ENCODE measurements at places on chromosomes 5 and 9.

- no peak for DNase-seq
These were observed 180.3 kb downstream of the C9orf152 start for GRCh38 chr9:110027671-110028081.

DNA sequence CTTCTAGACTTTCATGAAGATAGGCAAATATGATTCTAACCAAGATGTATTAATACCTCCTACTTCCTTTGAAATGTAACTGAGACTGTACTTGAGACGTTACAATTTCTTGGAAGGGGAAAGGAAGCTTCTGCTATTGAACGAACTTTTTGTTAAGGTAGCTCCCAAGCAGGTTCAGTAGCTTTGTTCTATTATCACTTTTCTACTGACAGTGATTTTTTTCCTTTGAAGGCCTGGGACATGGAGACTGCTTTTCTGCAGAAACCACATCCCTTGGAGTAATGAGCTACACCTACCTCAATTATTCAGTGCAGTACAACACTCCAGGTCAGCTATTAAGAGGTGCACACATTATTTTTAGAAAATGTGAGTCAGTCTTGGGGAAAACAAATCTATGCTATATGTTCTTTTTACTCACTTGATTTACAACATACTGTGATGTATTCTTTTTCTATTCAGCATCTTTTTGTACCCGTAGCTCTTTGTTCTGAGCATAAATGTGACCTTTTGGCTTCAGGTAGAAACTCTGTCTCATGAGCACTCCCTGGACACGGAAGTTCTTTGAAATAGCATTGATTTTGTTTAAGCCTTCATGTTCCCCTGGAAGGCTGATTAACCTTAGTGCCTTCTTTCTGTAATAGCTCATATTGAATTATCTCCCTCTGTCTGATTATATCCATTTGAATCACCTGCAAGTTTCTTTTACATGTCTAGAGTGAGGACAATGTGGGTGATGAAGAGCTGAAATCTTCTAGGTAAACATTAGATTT is 56.5 kb upstream of the CDKN2B start:
- no peak for DNase-seq

GRCh38 chr9:121663591-121663990 is 12.2 kb downstream of the DAB2IP start:
- DNase-seq: no peak

DNA sequence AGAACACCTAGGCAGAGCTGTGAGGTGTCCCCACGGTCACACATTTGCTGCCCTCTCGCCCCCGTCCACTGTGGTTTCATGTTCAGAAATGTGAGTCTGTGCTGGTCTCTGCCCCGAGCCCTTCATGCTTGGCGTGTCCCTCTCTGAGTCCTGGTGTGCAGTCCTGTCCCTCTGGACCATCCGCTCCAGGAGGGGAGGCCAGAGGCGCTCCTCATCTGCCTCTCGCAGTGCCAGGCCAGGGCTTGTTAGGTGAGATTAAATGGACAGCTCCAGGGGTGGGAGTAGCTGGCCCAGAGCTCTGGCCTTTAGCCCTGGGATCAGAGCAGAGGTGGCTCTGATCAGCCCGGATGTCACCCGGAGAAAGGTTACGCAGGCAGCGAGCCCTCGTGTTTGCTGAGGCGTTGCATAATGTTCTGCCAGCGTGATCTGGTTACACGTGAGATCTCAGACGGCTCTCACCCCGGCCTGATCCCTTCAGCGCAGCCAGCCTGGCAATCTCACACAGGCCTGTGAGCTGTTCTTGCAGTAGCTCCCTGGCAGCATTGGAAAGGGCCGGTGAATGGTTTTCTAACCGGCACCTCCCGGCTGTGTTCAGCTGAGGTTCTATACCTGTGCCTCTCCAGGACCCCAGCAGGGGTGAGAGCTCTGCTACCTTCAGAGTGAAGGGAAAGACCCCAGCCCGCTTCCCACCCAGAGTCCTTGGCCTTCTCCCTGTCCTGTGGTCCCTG is 24.5 kb downstream of the PTGES2 start:
- DNase-seq: no peak

- DNase-seq: no peak
These were observed 64.9 kb downstream of the RALGPS1 start for GRCh38 chr9:126979461-126979860.

- DNase-seq: no peak
These were observed 300.0 kb downstream of the PDE4D start for GRCh38 chr5:59593439-59594007.

- no peak for DNase-seq
These were observed 87.8 kb downstream of the JAKMIP2 start for GRCh38 chr5:147694772-147695171.

GRCh38 chr9:31304576-31304975 is 1079.9 kb upstream of the ACO1 start:
- DNase-seq: no peak

DNA sequence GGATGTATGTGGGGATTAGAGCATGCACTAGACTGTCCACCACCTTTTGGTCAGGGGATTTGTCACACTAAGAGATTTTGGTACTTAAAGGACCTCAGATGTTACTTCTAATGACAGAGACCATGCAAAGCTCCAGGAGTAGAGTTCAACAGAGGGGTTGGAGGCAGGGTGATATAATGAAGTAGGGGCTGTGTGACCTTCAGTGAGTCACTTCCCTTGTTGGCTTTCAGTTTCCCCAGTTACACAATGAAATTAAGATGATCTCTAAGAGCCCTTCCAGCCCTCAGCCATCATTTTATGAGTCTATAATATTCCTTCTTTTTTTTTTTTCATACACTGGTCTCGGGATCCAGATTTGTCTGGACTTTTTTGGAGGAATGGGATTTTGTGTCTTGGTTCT is 26.8 kb downstream of the GLRA1 start:
- no peak for DNase-seq

DNA sequence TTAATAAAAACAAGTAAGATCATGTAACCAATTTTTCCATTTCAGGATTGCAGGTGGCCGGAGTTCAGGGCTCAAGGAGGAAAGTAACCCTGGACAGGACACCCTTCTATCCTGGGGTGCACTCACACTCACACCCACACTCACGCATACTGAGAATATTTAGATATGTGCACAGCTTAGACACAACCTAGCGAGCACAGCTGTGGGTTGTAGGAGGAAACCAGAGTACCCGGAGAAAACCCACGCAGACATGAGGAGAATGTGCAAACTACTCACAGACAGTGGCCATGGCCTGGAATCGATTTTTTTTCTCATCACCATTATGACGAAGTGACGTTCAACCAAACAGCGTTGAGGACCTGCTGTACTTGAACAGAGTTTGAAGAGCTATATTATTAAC is 4.5 kb upstream of the EFNA5 start:
- DNase-seq: no peak

DNA sequence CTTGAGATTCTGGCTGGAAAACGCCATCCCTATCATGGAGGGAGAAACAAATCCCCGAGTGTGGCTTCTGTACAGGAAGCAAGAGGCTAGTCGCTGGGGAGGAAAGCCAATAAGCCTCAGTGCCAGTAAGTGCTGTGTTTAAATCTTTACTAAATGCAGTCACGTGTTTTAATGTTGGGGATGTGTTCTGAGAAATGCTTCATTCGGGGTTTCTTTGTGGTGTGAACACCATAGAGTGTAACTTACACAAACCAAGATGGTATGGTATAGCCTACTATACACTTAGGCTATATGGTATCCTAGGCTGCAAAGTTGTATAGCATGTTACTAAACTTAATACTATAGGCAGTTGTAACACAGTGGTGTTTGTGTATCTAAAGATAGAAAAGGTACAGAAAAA is 94.7 kb downstream of the GCNT1 start:
- DNase-seq: no peak

- no peak for DNase-seq
These were observed 146.5 kb upstream of the CDH6 start for GRCh38 chr5:31047007-31047406.

- DNase-seq: no peak
These were observed 30.6 kb upstream of the SMU1 start for GRCh38 chr9:33106827-33107621.

DNA sequence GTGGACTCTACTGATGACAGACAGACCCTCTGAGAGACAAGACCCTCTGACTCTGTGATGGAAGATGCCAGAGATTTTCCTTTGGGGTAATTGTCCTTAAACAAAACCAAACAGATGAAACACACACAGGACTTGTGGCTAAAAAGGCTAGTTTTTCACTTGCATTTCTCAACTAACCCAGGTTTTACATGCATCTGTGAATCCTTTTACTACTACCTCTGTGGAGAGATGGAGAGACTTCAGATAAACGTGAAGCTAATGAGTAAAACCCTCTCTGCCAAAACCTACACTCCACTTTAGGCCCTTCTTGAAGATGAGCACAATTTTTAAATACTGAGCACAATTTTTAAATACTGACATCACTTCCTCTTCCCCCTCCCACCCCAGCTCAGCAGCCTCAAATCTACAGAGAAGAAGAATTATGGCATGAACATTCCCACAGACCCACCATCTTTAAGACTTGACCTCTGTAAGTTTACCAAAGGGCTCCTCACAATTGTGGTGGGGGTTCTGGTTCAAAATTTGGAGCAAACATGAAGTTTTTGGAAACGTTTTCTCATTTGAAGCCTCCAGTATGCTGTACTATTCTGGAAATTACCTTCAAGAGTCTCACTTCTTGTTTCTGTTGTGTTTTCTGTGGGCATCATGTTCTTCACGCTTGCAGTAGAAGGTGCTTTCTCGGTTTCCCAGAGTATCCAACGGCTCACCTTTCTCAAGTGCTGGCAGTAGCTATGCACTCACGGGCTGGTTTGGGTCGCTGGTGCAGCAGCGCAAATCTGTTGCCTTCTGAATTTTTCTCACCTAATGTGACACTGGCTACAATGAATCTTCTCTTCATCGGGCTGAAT is 42.7 kb downstream of the ACER2 start:
- no peak for DNase-seq

- DNase-seq: no peak
These were observed 160.0 kb upstream of the GNA14 start for GRCh38 chr9:77807846-77808750.

DNA sequence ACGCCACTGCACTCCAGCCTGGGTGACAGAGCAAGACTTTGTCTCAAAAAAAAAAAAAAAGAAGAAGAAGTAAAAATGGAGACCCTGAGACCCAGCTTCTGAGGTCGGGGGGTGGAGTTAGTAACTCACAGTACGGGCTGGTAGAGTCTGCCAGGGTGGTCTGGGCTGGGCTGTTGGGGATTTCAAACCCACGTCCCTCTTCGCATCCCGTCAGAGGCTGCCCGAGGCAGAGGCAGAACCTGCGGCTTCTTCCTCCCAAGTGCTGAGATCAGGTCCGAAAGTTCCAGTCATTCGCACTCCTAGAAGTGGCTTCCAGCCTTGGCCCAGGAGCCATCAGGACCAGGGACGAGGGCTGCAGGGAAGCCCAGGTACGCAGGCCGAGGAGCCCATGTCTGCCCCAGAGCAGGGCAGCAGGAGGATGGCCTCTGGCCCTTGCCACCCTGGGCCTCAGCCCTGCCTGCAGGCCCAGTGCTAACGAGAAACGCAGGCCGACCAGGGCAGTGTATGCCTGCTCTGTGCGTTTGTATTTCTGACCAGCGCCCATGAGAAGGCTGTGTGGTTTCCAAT is 9.9 kb upstream of the SLC2A6 start:
- DNase-seq: no peak

DNA sequence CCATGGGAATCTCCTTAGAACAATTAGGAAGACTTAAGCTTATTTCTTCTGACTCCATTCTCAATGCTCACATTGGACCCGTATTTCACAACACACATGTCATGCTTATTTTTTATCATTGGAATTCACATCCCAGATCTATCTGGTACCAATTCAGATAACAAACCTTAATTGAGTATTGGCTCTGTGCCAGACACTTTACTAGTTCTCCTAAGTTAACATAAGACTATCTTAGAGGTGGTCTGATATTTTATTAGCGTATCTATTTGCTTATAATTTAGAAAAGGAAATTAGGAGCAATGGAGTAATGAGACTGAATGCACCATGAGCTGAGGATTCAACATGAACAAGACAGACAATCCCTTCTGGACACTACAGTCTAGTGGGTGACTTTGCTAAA is 45.1 kb downstream of the FBXL7 start:
- DNase-seq: no peak

- no peak for DNase-seq
These were observed 77.5 kb upstream of the HMHB1 start for GRCh38 chr5:143734456-143734780.

DNA sequence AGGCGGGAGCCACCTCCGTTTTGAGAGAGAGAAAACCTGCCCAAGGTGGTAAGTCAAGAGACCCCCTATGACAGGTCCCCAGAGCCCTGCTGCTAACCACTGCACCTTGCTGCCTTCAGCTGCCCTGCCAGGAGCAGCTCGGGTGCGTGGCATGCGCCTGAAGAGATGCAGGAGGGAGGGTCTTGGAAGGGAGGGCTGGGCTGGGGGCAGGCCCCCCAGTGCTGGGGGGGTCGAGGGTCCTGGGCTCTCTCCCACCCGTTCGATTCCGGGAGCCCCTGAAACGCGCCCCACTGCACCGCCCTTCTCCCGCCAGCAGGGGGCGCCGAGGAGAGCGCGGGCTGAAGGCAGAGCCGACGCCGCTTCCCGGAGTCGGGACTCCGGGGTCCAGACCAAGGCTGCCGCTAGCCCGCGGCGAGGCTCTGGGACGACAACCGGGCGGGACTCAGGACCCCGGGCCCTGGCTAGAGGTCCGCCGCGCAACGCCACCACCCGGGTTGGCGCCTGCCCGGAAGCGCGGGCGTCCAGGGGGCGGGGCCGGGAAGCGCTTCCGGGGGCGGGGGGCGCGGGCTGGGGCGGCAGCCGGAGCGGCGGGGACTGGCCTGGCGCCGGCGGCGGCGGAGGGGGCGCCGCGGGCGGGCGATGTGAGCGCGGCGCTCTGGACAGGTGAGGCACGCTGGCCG is at the start of gene ZBTB34:
ZBTB34 (plus strand) TSS at position 563 of the 680 bp plus-strand sequence. CDS start 18,761 bp downstream, outside the sequence.
- peak; percentile 93 for DNase-seq

- DNase-seq: no peak
These were observed 585.9 kb downstream of the TLR4 start for GRCh38 chr9:118290116-118290515.

DNA sequence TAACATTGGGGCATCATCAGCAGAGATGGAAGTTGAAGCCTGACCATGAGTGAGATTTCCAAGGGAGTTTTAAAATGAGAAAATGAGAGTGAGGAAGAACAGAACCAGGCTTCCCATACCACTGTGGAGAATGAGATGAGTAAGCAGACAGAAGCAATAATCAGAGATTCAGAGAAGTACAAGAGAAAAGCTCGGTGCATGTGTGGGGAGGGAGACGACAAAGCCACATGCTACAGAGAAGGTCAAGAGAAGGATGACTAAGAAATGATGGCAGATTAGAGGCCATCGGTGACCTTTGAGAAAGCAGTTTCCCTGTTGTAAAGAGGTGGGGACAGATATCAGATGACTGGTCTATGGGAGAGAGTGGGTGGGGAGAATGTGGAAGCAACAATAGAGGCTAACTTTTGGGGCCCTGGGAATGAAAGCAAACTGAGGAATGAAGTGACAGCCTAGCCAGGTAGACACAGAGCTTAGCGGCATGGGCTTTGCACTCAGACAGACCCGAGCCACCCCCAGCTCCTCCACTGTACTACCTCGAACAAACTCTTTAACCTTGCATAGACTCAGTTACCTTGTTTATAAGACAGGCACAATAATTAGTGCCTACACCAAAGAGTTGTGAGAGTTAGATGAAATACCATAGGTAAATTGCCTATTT is 207.7 kb downstream of the PIK3R1 start:
- DNase-seq: no peak

Measured in H1 (cell line).